ENCODE measurements at places on chromosomes 3 and 15.

- no peak for DNase-seq
Measured at GRCh38 chr3:156594219-156594683, 39.3 kb upstream of the SSR3 start.

DNA sequence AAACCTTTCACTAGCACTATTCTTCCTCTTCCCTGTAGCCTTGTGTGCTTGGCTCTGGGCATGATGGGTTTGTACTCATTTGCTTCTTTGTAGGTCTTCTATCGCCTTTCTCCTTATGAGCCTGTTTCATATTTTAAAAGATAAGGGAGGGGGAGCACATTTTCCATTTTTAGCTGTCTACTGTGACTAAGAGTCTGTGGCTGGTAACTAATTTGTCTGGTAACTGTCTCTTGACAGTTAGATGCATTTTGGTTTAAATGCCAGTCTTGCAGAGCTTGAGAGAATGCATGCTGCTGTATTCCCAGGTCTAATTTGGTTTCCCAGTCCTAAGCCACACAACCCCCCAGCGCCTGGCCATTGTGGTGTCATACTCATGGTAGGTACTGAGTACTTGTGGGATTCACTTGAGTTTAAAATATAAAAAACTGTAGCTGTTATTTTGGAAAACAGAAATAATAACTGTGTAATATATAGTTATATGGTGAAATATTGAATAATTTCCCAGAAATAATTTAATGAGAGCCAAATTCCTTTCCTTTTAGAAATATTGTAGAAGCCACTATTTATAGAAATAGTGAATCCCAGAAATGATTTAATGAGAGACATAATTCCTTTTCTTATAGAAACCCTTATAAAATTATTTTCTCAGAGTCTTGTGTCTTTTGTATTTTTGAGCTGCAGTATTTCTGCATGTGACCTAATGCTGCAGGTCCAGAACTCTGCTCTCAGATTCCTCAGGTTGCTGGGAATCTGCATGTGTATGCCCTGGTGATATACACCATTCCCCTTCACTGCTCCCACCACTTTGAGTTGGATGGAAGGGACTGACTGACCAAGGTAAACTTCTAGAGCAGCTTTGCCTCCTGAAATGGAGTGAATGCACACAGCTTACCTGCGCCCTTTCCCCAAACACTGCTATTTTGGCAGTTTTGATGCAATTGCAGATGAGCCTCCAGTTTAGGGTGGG, 13.9 kb upstream of the GPR171 start:
- DNase-seq: no peak

GRCh38 chr3:26118165-26118564, 328.3 kb downstream of the OXSM start:
- no peak for DNase-seq

DNA sequence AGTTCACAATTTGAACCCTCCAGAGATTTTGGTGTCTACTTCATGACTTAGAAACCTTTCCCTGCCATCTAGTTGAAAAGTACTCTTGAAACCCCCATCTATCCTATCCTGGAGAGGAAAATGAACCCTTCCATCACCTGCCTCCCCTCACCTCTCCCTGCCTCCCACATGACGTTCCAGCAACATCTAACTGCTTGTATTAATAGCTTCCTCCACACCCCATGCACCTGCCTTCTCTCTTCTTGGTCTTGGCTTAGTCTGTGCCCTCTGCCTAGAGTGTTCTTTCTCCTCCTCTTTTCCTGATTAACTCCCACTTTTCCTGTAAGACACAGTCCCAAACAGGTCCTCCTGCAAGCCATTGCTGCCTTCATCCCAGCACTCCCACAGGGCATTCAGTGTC, 107.8 kb downstream of the LIPC start:
- DNase-seq: no peak

DNA sequence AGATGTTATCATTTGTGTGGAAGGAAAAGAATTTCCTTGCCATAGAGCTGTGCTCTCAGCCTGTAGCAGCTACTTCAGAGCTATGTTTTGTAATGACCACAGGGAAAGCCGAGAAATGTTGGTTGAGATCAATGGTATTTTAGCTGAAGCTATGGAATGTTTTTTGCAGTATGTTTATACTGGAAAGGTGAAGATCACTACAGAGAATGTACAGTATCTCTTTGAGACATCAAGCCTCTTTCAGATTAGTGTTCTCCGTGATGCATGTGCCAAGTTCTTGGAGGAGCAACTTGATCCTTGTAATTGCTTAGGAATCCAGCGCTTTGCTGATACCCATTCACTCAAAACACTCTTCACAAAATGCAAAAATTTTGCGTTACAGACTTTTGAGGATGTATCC, 15.1 kb downstream of the KLHL24 start:
- DNase-seq: no peak

DNA sequence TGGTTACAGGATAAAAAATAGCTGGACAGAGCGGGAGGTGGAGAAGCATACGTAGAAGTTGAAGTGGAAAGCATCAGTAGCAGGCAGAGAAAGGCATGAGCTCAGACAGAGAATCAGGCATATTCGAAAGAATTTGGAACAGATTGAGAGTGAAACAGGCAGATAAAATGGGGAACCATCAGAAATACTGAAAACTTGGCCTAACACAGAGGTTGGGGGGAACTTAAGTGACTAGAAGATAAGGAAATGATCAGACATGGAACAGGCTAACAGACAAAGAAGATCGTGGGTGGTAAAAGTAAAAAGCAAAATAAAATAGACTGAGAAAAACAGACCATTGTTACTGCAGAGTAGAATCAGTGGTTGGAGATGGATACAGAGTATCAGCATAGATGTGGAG, 32.9 kb downstream of the GTF2E1 start:
- DNase-seq: no peak

DNA sequence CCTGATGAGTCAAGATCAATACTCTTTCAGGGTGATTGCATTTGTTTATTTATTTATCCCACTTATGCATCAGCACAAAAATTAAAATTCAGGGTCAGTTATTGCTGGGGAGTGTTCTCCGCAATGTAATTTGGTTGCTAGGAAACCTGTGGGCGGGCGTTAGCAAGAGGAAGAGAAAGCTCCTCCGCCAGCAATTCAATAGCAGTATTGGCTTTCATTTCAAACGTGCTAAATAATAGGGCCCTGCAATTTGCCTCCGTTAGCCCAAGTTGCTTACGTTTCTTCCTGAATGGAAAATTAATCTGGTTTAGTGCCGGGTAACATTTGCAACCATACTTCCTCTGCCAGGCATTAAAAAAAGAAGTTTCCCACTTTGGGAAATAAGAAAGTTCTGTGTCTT, 35.5 kb upstream of the PLCL2 start:
- DNase-seq: peak; percentile 60

DNA sequence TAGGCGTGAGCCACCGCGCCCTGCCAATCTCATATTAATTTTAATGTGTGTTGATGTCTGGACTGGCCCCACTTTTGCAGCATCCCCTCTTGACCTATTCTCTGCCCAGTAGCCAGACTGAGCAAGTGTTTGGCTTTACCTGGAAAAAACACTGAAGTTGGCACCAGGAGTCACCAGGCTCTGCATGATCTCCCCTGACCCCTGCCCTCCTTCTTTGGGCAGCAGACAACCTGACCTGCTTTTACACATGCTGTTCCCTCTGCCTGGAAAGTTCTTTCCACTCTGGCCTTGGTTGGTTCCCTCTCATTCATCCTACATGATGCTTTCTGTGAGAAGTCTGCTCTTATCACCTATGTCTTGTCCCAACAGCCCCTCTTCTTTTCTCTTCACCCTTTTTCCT, 67.9 kb upstream of the SLC2A2 start:
- DNase-seq: no peak
